ENCODE measurements at places on chromosomes 6 and 20.

DNA sequence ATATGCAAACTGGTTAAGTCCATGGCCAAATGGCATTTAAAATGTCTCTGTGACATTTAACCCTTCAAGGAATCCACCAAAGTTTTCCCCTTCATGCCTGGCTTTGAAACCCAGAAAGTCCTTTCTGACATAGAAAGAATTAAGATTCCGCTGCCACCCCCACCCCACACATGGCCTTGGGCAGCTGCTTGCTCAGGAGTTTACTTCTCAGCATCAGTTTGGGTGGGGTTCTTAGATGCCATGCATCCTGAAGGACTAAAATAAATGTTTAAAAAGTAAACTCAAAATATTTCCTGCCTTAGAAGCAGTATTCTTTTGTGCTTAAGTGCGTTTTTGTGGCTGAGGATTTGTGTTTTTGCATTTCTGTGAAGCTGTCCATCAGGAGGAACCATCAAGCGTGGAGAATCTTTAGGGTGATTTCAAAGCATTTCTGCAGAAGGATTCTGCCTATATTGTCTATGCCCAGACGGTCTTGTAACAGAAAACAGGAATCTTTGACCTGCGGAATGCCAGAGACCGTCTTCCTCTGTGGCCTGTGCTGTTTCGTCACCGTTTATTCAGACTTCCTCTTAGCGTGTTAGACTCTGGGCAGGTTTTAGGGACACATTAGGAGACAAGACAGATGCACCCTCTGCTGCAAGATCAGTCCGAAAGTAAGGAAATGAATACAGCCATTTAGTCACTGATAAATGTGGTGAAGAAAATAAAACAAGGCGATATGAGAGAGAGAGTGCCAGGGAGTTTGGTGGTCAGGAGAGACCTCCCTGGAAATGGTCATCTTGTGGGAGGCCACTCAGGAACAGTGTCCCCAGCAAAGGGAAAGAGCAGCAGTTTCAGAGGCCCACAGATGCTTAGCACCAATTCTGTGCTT lies 6.2 kb downstream of the DUSP22 start:
- peak; percentile 45 for DNase-seq

- no peak for DNase-seq
These were observed 880.4 kb downstream of the EPHA7 start for GRCh38 chr6:92538926-92539325.

DNA sequence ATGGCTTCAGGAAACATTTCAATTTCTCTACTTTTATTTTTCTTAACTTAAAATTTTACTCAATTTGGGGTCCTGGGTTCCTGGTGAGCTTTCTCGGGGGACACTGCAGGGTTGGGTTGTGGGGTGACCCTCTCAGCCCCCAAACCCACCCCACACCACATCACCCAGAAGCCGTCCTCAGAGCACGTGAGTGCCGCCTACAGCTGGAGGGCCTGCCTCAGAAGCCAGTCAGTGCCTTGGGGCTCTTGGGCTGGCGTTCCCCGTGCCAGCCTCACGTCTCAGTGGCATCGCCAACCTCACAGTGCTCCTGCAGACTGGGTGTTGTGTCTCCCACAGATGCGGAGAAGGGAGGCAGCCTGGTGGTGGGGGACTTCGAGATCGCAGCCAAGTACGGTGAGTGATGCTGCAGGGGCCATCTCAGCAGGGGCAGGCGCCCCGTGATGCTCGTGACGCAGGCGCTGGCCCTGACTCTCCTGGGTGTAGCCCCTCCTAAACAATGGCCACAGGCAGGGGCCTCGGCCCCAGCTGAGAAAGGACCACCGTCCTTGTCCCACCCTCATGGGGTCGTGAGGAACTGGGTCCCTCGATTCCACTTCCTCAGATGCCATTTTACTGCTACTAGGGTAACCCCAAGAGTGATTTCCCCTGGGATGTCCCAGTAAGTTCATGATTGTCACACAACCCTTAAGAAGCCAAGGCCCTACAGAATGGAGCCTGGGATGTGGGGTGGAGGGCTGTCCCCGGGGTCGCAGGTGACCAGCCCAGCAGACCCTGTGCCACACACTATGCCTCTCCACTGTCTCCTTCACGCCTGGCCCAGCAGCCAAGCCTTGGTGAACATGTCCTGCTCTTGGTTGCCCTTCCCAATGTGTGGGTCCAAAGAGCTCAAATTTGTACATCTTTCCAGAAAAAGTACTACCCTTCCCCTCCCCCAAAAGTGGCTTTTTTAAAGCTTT lies 23.8 kb upstream of the PYGB start:
- DNase-seq = no peak

- DNase-seq = no peak
These were observed 39.6 kb upstream of the MLN start for GRCh38 chr6:33843131-33844121.

DNA sequence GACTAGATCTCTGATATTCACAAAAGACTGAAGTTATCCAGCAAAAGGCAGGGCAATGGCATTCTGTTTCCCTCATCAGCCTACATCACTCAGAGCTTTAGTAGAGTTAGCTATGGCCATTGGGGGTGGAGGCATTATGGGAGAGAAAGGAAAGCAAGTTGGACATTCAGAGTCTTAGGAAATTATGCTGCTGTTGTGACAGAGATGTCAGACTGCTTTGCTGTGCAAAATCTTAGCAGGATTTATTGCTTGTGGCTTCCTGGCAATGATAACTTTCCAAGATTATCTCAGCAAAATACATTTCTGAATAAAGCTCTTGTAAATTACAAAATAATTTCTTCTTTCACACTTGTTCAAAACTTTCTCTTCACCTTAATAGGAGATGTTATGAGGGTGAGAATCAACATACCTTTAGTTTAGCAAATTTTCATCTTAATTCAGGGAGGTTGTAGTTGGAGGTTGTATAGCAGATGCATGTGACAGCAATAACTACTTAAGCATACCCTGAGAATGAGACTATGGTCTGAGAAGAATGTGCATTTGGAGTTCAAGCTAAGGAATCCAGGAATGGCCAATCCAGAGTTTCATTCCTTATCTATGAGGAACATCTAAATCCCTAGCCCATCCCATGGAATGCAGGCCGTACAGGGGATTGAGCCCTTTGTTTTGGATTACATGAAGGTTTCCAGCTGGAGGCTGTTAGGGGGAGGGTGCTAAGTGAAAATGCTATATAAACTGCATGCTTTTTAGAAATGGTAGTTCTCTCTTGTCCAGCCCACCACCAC lies 179.8 kb downstream of the HAO1 start:
- no peak for DNase-seq

DNA sequence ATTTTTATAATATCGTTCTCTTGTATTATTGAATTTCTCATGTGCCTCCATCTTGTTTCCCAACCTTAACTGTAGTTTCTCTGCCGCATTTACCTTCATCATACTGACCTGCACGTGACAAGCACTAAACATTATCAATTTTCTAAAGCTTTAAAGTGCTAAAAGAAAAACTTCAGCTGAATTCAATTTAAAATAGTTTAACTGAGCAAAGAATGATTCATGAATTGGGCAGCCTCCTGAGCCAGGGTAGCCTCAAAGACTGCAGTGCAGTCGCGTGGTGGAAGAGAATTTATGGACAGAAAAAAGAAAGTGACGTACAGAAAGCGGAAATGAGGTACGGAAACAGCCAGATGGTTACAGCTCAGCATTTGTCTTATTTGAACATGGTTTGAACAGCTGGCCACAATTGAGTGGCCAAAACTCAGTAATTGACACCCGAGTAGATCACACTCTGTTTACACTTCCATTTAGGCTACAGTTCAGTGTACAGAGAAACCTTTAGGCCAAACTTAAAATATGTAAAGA lies 4.2 kb upstream of the ZDHHC14 start:
- no peak for DNase-seq

GRCh38 chr20:19690462-19690861 lies 67.6 kb upstream of the RIN2 start:
- no peak for DNase-seq

Measured in CD4-positive, alpha-beta T cell treated with Interleukin-15 for 1 hour (primary cell).